Right renal cortex interstitium (tissue), 3 donors: ENCODE measurements at places on chromosomes 2 and 18.

DNA sequence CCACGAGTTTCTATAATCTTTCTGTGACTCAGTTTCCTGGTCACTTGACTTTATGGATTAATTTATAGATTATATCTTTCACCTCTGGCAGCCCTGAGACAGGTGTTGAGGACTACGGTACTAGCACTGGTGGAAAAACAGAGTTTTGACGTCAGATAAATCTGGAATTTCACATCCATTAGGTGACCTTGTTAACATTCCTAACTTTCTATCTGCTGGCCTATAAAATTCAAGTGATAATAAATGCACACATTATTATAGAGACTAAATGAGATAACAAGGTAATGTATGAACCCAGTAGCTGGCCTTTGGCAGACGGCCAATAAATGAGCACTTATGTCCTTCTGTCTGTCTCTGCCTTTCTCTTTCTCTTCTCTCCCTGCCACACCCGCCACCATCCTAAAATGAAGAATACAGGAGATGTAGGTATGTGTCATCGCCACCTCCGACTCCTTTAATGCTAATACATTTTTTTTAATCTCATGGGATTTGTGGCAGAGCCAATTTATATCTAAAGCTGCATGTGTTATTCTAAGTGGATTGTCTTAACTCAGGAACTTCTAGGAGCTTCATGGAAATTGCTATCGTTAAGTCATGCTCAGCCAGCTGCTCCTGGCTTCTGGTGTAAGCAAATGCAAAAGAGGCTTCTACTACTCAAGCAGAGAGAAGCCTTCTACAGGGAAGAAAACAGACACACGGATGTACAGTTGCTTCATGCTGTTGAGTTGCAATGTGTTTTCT lies 2.3 kb downstream of the TM4SF20 start:
- no peak for DNase-seq

DNA sequence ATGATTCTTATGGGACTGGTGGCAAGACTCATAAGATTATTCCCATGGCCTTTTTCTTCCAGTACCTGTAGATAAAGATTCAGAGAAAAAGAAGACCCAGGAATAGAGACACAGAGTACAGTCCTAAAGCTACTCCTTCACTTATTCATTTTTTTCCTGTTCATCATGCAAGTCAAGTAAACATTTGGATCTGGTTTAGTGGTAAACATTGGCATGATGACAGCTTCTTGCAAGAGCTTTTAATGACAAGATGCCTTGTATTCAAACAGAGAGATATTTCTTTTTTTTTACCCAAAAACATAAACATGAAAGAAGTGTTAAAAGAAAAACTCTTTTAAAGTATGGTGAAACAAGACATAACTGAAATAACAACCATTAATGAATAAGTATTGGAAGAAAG lies 20.2 kb downstream of the CXCR2 start:
- DNase-seq = no peak

DNA sequence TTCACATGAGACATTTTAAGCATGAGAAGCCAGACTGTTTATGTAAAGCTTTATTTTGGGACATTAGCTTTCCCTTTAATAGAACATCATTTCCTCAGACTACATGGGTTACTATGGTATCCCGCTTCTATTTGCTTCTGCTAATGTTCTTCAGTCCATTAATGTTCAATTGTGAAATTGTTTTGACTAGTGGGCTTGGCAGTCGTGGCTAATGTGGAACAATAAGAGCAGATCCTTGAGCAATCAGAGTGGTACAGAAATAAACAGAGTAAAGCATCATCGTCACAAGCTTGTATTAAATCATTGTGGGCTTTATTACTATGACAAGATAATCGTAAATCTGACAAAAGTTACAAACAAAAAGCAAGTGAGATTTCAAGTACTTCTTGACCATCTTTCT lies 60.2 kb downstream of the PDE1A start:
- DNase-seq = no peak

DNA sequence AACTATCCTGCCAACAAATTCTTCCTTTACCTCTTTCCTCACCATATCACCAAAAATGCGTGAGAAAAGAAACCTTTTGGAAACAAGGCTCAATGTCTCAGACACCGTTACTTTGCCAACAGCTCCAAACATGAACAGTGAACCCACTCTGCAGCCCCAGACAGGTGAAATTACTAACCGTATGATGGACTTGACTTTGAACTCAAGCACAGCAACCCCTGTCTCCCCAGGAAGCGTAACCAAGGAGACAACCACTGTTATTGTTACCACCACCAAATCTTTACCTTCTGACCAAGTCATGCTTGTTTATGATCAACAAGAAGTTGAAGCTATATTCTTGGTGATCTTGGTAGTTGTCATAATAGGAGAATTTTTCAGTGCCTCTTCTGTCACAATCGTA lies 28.4 kb downstream of the MFSD6 start:
- no peak for DNase-seq

GRCh38 chr18:57806201-57806977 lies 3.3 kb upstream of the ATP8B1 start:
- DNase-seq = no peak

- DNase-seq = no peak
Measured at GRCh38 chr2:241215421-241215820, 26.9 kb downstream of the ANO7 start.

DNA sequence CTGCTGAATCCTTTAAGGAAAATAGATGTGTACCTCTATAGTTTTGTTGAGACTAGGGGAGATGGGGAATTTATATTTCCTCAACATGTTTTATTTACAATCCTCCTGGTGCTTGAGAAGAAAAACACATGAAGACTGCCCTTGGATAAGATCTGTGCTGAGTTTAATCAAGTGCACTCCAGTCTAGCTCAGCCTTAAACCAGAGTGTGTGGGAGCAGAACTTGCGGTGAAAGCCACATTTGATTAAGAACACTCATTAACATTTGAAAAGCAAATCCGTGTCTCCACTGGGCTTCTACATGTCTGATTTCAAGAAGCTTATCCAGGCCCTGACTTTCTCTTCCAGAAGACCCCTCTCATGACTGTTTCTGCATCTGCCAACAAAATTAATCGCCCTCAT lies 84.8 kb upstream of the ITGA6 start:
- no peak for DNase-seq
